ENCODE measurements at places on chromosomes 7 and 10. TPM values are rescaled to one million over a fixed set of nuclear protein-coding genes. Genes with fewer than 3 reads are reported as not detected.

The BICC1 gene
- 83.3 TPM for polyA plus RNA-seq

The NDUFB2 gene
- 193 TPM for polyA plus RNA-seq

The PTPRN2 gene
- 6.0 TPM for polyA plus RNA-seq

The DPP6 gene
- 48.4 TPM for polyA plus RNA-seq

The SP8 gene
- polyA plus RNA-seq, result not detected

The ADAMTS14 gene
- 1.1 TPM for polyA plus RNA-seq

The ANKRD7 gene
- 4.2 TPM for polyA plus RNA-seq

The MPP7 gene
- 8.2 TPM for polyA plus RNA-seq

The BTBD16 gene
- polyA plus RNA-seq, result 0.95 TPM

The ZNF277 gene
- 36.2 TPM for polyA plus RNA-seq

- DNase-seq, result peak; percentile 6
These were observed 35.8 kb downstream of the MINDY3 start for GRCh38 chr10:15824498-15824897.

- no peak for DNase-seq
These were observed 538.0 kb downstream of the DNAJB6 start for GRCh38 chr7:157874870-157875229.

- no peak for DNase-seq
These were observed 8.7 kb downstream of the GALNTL5 start for GRCh38 chr7:151964951-151965350.

- no peak for DNase-seq
These were observed 137.9 kb downstream of the RAPGEF5 start for GRCh38 chr7:22219036-22219435.

GRCh38 chr7:46525876-46526275 is 604.8 kb upstream of the IGFBP3 start:
- no peak for DNase-seq

DNA sequence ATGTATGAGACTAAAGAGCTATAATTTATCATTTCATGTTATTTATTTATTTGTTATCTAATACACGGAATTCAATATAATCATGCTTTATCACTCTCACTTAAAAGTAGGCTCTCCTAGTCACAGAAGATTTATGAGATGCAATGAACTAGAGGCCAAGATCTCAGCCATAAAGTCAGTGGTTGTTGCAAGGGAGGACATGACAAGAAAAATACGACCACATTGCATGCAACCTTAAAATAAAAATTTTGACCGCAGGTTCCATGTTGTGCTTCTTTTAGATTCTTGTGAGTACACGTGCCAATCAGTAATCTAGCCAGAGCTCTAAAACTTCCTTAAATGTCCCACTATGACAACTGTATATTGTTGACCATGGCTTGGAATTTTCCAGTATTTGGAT is 75.9 kb upstream of the SP8 start:
- DNase-seq, result no peak

DNA sequence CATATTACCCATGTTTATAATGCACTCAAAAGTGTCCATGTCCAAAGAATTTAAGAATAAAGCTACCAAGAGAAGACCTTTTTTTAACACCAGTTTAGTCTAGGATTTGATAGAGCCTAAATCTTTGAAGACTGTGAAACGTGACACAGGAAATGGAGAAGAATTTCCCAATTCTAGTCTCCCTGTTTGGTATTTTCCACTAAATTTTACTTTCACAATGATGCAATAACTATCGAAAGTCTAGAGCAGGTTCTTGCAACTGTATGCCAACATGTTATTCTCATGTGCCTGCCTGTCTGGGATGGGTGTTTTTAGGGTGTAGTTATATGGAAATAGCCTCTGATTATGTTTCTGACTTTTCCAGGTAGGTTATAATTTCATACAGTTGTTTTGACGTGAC is 6.9 kb upstream of the MXI1 start:
- DNase-seq, result no peak

- no peak for DNase-seq
These were observed 1.4 kb upstream of the TRA2A start for GRCh38 chr7:23533238-23533604.

DNA sequence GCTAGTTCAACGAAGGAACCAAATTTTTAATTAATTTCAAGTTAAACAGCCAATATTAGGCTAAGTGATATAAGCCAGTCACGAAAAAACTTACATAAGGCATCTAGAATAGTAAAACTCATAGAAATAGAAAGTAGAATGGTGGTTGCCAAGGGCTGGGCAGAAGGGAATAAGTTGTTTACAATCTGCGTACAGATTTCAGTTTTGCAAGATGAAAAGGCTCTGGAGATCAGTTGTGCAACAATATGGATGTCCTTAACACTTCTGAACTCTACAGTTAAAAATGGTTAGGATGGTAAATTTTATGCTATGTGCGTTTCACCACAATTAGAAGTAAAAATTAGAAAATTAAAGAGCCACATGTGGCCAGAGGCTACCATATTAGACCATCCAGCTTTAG is 13.3 kb downstream of the SCRN1 start:
- no peak for DNase-seq

- DNase-seq, result no peak
These were observed 139.0 kb upstream of the GPR26 start for GRCh38 chr10:123527151-123527550.

DNA sequence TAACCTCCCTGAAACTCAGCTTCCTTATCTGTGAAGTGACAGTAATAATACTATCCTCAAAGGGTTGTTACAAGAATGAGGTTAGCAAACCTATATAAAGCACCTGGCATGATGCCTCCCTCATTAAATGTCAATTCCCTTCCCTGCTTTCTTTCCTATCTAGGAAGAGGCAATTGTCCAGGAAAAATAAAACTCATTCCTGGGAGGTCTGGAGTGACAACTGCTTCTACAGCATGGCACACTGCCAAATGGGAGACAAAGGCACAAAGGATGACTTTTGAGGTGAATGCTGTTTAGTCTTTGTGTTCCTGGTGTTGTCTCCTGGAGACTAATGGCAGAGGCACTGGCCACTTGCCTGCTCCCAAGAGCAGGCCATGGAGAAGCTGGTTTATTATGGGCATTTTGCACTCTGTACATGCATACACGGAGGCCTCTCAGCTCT is 32.2 kb upstream of the PDE1C start:
- no peak for DNase-seq

GRCh38 chr10:16820421-16820820 is 3.2 kb upstream of the RSU1 start:
- DNase-seq, result no peak

DNA sequence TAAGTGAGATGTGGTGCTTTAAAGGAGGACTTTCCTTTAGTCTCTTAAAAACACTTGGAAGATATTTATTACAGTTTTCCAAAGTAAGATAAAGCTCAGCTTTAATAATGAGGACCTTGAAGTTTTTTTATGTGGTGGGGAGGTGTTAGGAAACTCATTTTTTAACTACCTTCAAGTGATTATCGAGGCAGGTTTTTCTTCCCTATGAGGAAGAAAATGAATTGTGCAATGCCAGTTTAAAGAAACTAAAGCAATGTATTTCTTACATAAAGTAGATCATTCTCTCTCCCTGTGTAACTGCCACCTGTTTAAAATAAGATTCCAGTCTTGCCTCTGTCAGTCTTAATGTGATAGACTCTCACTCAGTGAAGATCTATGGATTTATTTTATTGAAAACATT is 27.9 kb downstream of the ZEB1 start:
- no peak for DNase-seq

DNA sequence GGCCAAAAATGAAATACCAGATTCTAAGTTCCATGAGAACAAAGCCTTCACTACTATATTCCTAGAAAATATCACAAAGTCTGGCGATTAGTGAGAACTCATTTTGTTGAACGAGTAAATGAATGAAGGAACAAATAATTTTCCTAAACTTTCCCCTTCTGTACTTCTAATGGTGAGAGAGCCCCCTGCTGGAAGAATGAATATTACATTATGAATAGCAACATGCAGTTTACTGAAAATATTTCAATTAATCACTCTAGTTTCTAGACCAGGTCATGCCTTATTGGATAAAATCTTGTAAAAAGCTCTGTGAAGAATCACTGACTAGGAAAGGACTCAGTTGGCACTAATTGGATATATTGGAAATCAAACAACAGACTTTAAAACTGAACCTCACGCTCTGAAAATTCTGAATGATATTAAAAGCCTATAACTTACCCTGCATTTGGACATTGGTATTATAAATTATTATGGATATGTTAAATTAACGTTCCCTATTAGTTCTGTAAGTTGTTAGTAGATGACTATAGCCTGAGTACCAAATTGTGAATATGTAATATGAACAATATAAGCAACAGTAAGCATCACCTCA is 32.4 kb upstream of the MTPN start:
- peak; percentile 25 for DNase-seq

DNA sequence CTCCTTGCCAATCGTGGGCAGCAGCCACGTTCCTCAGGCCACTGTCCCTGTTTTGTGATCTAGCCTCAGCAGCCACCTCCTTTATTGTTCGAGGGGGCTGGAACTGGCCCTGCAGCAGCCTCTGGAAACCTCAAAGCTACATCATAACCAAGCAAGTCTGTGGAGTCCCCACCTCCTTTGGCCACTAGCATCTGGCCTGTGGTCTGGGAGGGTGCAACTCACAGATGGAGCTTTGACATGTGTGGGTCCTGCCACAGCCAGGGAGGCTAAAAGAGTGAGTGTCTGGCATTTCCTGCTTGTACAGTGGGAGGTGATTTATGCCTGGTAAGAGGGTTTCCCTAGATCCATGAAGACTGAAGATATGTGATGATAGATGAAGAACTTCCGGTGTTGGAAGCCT is 32.3 kb upstream of the NUB1 start:
- DNase-seq, result no peak

GRCh38 chr7:112211348-112211907 is 4.9 kb downstream of the ZNF277 start:
- no peak for DNase-seq

- DNase-seq, result no peak
These were observed 214.1 kb upstream of the FAM3C start for GRCh38 chr7:121610243-121610642.

DNA sequence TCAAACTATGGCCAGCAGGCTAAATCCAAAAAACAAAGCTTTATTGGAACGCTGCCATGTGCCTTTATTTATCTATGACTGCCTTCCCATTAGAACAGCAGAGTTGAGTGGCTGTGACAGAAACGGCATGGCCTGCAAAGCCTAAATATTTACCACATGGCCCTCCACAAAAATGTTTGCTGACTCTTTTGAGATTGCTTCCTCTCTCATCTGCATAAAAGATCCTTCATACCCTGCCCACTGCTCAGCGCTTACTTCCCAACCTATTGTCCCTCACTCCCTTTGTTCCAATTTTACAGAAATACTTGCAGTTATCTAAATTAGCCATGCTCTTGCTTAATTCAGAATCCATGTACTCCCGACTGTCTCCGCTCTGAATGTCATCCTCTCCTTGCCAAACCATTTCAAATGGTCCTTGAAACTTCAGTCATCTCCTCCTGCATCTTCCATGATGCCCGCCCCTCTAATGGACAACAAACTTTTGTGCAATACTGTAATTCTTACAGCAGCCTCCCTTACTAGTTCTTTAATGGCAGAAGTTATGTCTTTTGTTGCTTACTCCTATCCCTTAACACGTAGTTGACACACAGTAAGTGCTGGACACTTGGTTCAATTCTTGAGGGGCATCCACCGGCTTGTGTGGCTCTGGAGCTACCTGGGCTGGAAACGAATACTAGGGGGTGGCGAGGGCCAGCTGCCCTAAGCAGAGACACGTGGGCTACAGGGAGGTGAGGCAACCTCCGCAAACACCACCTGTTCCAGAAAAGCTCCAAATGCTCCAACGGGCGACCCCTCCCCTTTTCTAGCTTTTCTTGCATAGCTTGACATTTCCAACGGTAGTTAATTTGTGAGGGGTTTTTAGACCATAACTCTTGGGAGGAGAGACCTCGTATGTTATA is 832 bp downstream of the XRCC2 start:
- no peak for DNase-seq

GRCh38 chr7:157423348-157423747 is 86.5 kb downstream of the DNAJB6 start:
- no peak for DNase-seq

DNA sequence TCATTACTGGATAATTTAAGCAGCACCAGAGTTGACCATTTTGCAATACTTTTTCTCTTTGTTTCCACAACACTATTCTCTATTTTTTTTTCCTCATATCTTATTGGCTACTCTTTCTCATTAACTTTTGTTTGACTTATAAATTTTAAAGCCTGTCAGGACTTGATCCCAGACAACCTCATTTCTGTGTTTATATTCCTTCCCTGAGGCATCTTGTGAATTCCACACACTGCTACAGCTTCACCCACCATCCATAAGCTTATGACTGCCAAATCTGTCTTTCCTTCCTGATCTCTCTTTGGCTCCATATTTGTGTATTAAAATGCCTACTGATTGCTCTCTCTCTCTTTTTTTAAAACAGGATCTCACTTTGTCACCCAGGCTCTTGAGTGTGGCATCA is 124.6 kb upstream of the MBL2 start:
- no peak for DNase-seq

GRCh38 chr7:28173531-28173930 is 7.1 kb downstream of the JAZF1 start:
- DNase-seq, result no peak

DNA sequence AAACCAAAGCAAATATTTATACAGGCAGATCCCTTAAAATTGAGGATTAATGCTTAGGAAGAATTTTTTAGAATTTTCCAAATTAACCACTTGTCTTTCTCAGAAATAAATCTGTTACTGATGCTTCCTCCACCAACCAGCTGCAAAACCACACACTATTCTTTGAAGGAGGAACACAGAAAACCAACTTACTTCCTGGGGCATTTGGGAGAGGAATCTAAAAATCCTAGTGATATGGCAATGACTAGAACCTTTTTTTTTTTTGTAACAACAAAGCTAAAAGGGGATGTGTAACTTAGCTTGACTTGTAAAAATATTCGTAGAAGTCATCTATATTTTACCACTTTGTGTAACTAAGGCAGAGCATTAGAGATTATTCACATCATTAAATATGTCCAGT is 5.1 kb upstream of the TM9SF3 start:
- no peak for DNase-seq

DNA sequence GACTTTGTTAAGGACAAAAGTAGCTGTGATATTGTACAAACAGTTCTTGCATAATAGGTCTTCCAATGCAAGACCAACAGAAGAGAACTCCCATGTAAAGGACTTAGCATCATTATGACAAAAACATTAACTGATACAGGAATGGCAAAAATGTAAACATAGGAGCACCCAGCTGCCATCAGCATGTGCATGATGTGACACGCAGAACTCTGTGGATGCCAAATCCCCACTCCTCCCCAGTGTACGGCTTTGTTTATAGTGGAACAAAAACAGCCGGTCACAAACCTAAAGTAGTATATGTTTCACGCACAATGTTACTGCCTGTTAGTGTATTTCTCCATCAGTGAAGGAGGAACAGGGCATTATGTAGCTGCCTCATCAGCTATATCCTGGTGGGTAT is 316.0 kb upstream of the AOAH start:
- DNase-seq, result no peak

Data from renal cortex interstitium (tissue), 15 donors.